CD4-positive, alpha-beta T cell treated with Interleukin-4 for 4 hours (primary cell): ENCODE measurements at places on chromosomes 7 and 10.

DNA sequence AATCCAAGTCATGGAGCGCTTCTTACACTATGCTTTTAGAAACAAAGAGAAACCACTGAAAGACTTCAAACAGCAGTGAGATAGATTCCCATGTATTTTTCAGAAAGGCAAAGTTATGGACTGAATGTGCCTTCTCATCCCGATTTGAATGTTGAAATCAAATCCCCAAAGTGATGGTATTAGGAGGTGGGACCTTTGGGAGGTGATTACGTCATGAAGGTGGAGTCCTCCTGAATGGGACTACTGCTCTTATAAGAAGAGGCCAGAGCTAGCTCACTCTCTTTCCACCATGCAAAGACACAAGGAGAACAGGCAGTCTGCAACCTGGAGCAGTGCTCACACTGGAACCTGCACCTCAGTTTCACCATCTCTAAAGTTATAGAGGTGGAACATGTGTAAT is 1279.8 kb downstream of the GATA3 start:
- no peak for DNase-seq

GRCh38 chr7:17996442-17997223 is 31.0 kb downstream of the PRPS1L1 start:
- DNase-seq: no peak

GRCh38 chr7:115840702-115841101 is 189.9 kb downstream of the TFEC start:
- DNase-seq: no peak

- no peak for DNase-seq
Measured at GRCh38 chr7:139718859-139719258, 58.9 kb downstream of the HIPK2 start.

DNA sequence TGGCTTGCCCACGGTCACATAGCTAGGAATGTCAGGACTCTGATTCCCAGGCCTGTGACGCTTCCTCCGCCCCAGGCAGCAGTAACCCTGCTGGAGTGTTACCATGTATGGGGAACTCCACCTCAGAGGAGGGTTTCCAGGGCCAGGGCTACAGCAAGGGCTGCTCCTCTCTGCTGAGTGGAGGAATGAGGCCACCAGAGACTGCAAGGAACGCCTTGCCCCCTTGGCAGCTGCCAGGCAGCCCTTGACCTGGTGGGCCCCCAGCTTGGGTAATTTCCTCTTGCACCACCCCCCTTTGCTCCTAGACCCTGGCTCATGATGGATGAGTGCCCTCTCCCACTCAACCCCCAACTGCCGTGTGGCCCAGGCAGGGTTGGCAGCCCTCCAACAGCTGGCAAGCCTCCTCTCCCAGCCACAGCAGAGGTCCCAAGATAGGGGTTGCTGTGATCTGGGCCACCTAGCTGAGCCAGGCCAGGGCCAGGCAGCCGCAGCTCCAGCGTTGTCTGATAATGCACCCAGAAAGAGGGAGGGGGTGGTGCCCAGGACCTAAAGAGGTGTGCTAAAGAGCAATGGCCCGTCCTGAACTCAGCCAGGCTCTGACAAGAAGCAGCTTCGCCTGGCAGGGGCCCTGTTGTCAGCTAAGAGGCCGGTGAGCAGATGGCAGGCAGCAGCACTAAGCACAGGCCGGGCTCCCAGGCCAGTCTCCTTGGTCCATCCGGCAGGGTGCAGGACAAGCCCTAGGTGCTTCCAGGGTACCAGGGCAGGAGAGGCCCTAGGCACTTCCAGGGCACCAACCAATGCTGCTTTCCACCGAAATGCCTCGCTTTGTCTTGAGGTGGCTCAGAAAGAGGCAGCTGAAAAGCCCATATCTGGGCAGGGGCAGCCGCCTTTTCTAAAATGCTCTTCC is 35.4 kb downstream of the DRGX start:
- no peak for DNase-seq

- no peak for DNase-seq
Measured at GRCh38 chr10:132376394-132376851, 20.6 kb upstream of the PWWP2B start.

DNA sequence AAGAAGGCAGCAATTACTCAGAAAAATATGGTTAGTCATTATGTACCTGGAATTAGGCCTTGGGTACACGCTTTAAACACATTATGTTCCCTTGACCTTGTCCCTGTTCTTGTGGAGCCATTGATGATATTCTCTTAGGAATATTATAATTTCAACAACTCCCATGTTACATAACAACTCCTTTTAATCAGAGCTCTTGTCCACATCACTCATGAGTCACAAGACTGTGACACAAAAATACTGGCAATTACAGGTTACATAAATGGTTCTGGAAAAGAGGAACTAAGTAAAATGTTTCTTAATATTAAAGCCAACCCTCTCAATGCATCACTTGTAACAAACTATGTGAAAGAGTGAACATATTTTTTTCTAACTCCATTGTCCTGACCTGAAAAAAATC is 143.8 kb upstream of the PCLO start:
- DNase-seq: no peak

GRCh38 chr10:121324678-121325213 is 273.5 kb downstream of the FGFR2 start:
- no peak for DNase-seq

DNA sequence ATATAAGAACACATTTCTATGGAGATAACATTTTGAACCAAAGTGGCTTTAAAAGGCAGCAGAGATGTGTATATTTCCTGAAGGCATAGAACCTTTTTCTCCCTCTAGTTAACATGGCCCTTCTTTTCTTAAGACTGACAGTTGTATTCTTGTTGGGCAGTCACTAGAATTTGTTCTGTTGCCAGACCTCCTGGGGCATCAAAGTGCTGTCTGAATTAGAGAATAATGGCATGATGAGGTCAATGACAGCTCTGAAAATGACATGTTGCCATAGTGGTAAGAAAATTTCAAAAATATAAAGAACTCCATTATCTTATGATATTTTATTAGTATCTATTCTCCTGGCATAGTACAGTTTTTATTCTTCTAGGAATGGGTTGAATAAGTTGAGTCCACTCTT is 446.7 kb downstream of the NRG3 start:
- no peak for DNase-seq

GRCh38 chr10:95260909-95261552 is 29.8 kb downstream of the PDLIM1 start:
- DNase-seq: no peak
